Osteoblast (primary cell): ENCODE measurements at places on chromosomes 3 and 15. TPM values are rescaled to one million over a fixed set of nuclear protein-coding genes. Genes with fewer than 3 reads are reported as not detected.

Gene OSTN
- total RNA-seq: under 0.01 TPM in 1 of 2 replicates, not detected in the other

Gene PTH1R
- total RNA-seq: 0.29 and 0.36 TPM in 2 replicates

- H3K36me3 ChIP-seq: no peaks in the 10 kb centered on the region
- no peak for DNase-seq
- H3K4me1 ChIP-seq: no peaks in the 10 kb centered on the region
- no peaks in the 10 kb centered on the region for H3K27me3 ChIP-seq
Measured at GRCh38 chr3:11924518-11924917, 77.8 kb upstream of the TAMM41 start.

- H3K27ac ChIP-seq: no peak overlapping the region
- no peak overlapping the region for H3K4me3 ChIP-seq
- H3K4me1 ChIP-seq: peaks cover 25% of the 10 kb centered on the region
- DNase-seq: peak; percentile 26
- no peaks in the 10 kb centered on the region for H3K36me3 ChIP-seq
Measured at GRCh38 chr3:100556673-100557310, 52.6 kb upstream of the ADGRG7 start.

GRCh38 chr3:52298149-52299098, 10.8 kb downstream of the GLYCTK start:
- H3K27me3 ChIP-seq: no peaks in the 10 kb centered on the region
- peak; percentile 88 for DNase-seq
- no peaks in the 10 kb centered on the region for H3K36me3 ChIP-seq

- no peaks in the 10 kb centered on the region for H3K36me3 ChIP-seq
- no peak for DNase-seq
- no peak overlapping the region for H3K27ac ChIP-seq
- no peak overlapping the region for H3K4me3 ChIP-seq
- no peaks in the 10 kb centered on the region for H3K27me3 ChIP-seq
Measured at GRCh38 chr3:70182166-70182565, 130.3 kb downstream of the MDFIC2 start.
